Effector CD4-positive, alpha-beta T cell (primary cell): ENCODE measurements at places on chromosomes 7 and 10.

GRCh38 chr7:43072530-43072929 lies 39.9 kb upstream of the HECW1 start:
- no peak for DNase-seq

GRCh38 chr10:44888886-44889285 lies 22.3 kb upstream of the TMEM72 start:
- DNase-seq: no peak

DNA sequence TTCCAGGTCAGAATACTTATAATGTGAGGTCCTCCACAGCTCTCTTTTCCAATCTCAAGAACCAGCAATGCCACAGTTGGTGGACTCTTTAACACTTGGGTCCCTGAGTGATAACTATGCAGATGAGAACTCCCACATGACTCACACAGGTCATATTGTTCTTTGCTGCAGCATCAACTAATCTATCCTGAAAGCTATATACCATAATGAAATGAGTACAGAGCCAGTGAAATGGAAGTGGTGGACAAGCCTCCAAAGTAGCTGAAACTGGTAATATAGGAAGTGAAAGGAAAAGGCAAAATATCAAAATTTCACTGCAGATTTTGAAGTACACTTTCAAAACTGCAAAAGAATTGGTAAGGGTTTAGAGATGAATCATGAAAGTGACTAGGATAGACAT lies 45.6 kb downstream of the SORCS1 start:
- DNase-seq: no peak

DNA sequence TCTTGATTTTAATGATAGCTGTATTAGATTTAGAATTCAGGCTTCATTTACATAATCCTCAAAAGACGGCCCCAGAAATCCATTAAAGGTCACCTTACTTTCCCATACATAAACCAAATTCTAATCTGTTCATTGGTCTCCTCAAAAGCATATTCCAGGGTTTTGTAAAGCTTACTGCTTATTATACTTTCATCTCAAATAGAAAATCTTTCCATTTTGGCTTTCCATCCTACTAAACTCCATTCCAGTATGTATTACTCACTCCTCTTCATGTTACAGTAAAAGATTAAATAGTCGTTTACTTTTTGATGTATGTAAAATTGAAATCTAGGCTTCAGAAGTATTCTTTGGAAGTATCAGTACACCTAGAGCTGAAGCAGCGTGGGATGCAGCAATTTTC lies 143.5 kb upstream of the LRRN3 start:
- DNase-seq: no peak

- DNase-seq: no peak
Observed at GRCh38 chr10:123019941-123020703, 11.3 kb downstream of the ACADSB start.

GRCh38 chr10:66085906-66086305 lies 839.9 kb upstream of the LRRTM3 start:
- no peak for DNase-seq

GRCh38 chr7:46245586-46246111 lies 324.6 kb upstream of the IGFBP3 start:
- no peak for DNase-seq

- DNase-seq: no peak
Observed at GRCh38 chr10:59891936-59892335, 14.4 kb downstream of the CCDC6 start.

GRCh38 chr7:7178906-7179305 lies 3.4 kb upstream of the C1GALT1 start:
- no peak for DNase-seq

DNA sequence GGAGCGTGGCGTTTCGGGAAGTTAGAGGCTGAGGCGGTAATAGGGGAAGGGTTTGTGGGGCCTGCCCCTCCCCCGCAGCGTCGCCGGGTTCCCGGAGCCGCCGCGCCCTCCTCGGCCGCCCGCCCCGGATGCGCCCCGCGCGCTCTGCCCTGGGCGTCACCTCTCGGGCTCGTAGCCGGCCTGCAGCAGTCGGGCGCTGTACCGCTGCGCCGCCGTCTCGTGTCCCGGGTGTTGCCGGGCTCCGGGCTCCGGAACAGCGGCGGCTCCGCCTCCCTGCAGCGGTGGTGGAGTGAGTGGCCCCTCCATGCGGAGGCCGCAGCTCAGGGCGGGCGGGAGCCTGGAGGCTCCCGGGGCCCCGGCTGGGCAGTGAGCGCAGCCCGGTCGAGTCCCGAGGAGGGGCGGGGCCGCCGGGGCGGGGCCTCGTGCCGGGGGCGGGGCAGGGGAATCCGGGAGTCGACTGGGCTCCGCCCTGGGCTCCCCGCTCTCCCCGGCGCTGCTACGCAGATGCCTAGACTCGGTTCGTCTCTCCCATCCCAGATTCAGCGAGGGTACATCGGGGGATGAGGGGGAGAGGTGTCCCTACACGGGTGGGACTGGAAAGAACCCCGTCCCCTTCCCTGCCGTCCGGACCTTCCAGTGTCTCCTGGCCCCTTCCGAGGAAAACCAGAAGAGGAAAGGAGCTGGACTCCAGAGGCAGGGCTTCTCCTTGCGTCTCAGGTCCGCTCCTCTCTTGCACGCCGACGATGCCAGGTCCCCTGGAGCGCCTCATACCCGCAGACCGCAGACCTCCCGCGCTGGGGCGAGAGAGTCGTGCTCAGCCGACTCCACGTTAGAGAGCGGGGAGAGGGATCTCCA lies at the start of gene IMPDH1:
Gene IMPDH1 (minus strand): TSS at position 387 of the 855 bp plus-strand sequence. CDS start 81 bp downstream, at position 306.
- DNase-seq: peak; percentile 76

DNA sequence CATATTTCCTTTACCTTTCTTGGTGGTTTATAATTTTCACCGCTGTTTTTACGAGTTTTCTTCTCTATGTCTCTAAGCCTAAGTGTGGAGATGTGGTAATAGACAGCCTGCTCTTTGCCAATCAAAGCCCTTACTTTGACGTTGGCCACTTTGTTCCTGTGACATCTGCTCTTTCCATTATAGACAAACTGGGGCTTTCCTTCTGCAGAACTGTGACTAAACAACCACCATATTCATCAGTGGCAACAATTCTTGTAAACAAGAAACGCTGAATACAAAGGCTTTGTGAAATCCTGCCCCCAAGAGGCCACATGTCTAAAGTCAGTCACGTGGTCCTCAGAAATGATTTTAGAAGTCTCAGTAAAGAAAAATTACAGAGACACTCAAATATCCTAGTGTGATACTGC lies 59.6 kb upstream of the CAPZA2 start:
- no peak for DNase-seq

GRCh38 chr7:158393926-158394625 lies 193.5 kb downstream of the PTPRN2 start:
- DNase-seq: no peak

DNA sequence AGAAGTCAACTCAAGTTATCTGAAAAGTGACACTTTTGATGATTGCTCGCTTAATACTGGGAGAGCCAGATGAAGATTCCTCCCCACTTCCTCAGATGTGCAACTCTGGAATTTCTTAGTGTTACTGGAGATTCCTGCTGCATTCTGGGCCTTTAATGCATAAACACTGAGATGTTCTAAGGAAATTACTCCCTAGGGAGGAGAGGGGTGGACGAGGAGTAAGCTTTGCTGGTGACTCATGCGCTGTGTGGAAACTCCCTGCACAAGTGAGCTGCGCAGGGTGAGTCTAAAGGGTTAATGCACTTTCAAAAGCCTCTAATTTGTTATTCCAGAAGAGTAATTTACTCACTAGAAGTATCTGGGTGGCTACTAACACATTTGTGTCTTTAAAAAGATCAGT lies 46.3 kb downstream of the EGFR start:
- DNase-seq: no peak

GRCh38 chr7:37690206-37690605 lies 6.6 kb downstream of the GPR141 start:
- no peak for DNase-seq

GRCh38 chr10:129758207-129759021 lies 205.7 kb downstream of the EBF3 start:
- no peak for DNase-seq

GRCh38 chr10:73946253-73947145 lies 35.6 kb downstream of the PLAU start:
- no peak for DNase-seq
